ENCODE measurements at places on chromosomes 7 and 10. TPM values are rescaled to one million over a fixed set of nuclear protein-coding genes. Genes with fewer than 3 reads are reported as not detected.

AKR1C1 gene
- 5.5 TPM for total RNA-seq

DNA sequence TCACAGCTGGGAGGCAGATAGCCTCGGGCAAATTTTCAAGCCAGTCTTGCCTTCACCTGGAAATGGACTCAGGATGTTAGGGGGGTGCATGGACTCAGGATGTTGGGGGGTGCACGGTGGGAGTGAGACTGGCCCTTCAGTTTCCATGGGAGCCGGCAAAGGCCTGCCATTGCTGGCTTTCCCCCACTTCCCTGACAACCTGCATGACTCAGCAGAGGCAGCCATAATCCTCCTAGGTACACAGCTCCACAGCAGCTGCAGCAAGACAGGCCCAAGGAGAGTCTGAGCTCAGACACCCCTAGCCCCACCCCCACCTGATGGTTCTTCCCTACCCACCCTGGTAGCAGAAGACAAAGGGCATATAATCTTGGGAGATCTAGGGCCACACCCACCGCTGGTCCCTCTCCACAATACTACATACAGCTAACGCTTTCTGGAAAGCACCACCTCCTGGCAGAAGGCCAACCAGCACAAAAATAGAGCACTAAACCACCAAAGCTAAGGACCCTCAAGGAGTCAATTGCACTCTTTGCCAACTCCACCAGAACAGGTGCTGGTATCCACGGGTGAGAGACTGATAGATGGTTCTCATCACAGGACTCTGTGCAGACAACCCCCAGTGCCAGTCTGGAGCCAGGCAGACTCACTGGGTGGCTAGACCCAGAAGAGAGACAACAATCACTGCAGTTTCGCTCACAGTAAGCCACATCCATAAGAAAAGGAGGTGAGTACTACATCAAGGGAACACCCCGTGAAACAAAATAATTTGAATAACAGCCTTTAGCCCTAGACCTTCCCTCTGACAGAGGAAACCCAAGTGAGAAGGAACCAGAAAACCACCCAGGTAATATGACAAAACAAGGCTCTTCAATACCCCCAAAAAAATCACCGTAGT lies 18.3 kb downstream of the C7orf25 start:
- H3K27ac ChIP-seq = no peak overlapping the region
- DNase-seq = no peak
- H3K36me3 ChIP-seq = no peaks in the 10 kb centered on the region
- no peaks in the 10 kb centered on the region for H3K27me3 ChIP-seq
- H3K4me3 ChIP-seq = no peak overlapping the region
- peaks cover 9% of the 10 kb centered on the region for H3K4me1 ChIP-seq

- no peaks in the 10 kb centered on the region for H3K4me1 ChIP-seq
- no peak overlapping the region for H3K4me3 ChIP-seq
- H3K27me3 ChIP-seq = no peaks in the 10 kb centered on the region
- H3K27ac ChIP-seq = no peak overlapping the region
- DNase-seq = peak; percentile 67
- H3K36me3 ChIP-seq = no peaks in the 10 kb centered on the region
These were observed 314.8 kb downstream of the POM121L12 start for GRCh38 chr7:53350241-53350640.

GRCh38 chr7:121761399-121761798 lies 111.6 kb upstream of the PTPRZ1 start:
- H3K27me3 ChIP-seq = no peaks in the 10 kb centered on the region
- H3K27ac ChIP-seq = no peak overlapping the region
- no peak for DNase-seq
- no peak overlapping the region for H3K4me3 ChIP-seq

GPR85 gene
- 0.32 TPM for total RNA-seq

DNA sequence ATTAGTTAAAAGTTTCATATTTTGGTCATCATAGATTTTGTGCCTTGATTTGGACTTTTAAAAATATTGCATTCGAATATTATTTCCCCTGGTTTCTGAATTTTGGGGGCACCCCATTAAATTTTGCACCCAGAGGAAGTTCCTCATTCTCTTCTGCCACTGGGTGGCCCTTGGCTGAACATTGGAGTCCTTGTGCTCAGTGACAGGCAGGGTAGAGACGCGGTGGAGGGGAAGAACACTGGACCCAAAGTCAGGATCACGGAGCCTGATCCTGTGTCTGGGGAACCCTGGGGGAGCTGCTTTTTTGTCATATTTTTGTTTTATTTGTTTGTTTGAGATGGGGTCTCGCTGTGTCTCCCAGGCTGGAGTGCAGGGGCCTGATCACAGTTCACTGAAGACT lies 74.7 kb downstream of the MKI67 start:
- H3K27me3 ChIP-seq = no peaks in the 10 kb centered on the region
- no peak for DNase-seq
- no peak overlapping the region for H3K27ac ChIP-seq
- no peak overlapping the region for H3K4me3 ChIP-seq

DNA sequence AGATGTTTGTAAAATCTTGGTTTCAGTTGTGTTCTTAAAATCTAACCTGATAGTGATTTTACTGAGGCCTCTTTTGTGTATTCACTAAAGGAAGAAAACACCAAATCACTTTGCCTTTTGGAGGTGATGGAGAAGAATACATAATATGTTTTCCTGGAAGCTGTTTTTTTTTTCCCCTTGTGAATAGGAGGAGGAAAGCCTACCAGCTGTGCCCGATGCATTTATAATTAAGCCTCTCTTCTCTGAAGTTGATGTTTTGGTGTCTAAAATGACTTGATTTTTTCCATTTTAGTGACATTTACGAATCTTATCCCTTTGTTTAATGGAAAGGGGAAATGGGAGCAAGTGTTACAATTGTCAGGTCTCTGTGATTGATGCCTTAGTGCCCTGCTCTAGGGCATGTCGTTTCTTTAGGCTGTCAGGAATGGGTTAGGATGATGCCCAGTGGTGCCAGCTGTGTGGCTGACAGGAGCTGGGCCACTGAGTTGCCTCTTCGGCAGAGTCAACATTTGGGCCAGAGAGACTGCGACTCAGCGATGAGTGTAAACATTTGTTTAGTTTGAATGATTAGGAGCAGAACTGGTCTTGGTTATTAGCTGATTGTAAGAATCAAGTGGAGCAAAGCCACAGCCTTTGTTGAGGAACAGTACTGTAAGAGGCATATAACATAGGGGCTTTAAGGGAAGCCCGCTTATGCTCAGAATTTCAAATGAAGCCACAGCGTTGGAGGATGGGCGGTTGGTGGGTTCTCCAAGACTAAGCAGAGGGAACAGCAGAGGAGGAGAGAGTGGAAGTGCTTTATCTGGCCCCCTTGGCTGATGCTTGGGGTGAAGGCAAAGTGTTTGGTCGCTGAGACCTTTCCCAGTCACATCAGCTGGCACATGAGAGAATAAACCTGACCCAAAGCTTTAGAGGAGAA lies 81.6 kb downstream of the CDK14 start:
- H3K27ac ChIP-seq = no peak overlapping the region
- no peaks in the 10 kb centered on the region for H3K36me3 ChIP-seq
- no peak overlapping the region for H3K4me3 ChIP-seq
- no peaks in the 10 kb centered on the region for H3K27me3 ChIP-seq

DNA sequence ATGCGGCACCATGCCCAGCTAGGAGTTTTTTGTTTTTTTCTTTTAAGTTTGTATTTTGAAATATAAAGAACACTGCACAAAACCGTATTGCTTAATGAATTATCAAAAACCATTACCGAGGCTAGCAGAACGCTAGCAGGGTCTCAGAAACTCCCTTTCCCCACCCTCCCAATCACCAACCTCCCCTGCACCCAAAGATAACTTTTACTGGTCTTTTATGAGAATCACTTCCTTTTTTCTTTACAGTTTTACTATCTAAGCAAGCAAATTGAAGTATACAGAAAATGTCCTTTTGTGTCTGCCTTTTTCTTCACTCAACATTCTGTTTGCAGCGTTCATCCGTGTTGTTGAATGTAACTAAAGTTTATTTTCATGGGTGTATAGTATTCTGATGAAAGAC lies 13.4 kb downstream of the HIP1 start:
- no peaks in the 10 kb centered on the region for H3K36me3 ChIP-seq
- no peaks in the 10 kb centered on the region for H3K27me3 ChIP-seq
- DNase-seq = no peak
- H3K4me1 ChIP-seq = peaks cover 4% of the 10 kb centered on the region
- H3K4me3 ChIP-seq = no peak overlapping the region
- H3K27ac ChIP-seq = no peak overlapping the region

- H3K4me1 ChIP-seq = no peaks in the 10 kb centered on the region
- H3K36me3 ChIP-seq = no peaks in the 10 kb centered on the region
- no peak overlapping the region for H3K27ac ChIP-seq
- no peak for DNase-seq
These were observed 8.9 kb upstream of the CUBN start for GRCh38 chr10:17138460-17139042.

OR13A1 gene
- 0.15 TPM for total RNA-seq

DNA sequence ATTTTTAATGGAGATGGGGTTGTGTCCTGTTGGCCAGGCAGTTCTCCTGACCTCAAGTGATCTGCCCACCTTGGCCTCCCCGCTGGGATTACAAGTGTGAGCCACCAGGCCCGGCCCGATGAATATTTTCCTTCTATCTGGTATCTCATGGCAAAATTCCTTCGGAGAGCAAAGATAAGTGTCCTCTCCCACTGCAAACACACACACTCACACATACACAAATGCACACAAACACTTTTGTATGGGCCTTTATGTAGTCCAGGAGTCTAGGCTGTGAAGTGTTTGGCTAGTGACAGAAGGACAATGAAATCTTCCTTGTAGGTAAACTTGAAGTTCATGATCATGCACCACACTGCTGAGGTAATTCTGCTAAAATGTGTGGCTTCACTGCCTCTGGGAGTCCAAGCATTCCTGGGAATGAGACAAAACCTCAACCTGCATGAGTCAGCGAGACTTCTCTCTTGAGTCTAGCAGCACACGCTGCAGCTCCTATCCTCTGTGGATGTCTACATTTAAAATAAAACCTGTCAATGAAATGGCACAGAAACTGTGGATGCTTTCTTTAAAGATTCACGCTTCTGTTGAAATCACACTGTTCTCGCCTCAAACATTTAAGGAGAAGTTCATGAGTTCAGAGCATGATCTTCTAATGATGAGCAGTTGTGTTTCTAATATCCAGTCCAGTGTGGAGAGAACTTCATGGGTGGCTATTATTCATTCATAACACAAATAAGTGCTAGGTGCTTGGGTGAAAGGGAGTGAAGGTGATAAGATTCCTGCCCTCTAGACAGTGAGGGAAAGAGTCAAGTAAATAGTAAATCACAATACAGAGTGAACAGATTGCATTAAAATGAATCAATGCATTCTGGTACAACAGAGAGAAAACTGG lies 96.5 kb downstream of the NRP1 start:
- peak overlapping the region; percentile 7 for H3K27ac ChIP-seq
- peaks cover 9% of the 10 kb centered on the region for H3K4me1 ChIP-seq
- peak; percentile 90 for DNase-seq
- H3K27me3 ChIP-seq = no peaks in the 10 kb centered on the region
- H3K36me3 ChIP-seq = peaks cover 33% of the 10 kb centered on the region

AQP1 gene
- total RNA-seq = 35.6 TPM

CDK14 gene
- total RNA-seq = 20.6 TPM

TRIM50 gene
- total RNA-seq = not detected

RSPH10B2 gene
- total RNA-seq = 0.69 TPM

SPDYE5 gene
- not detected for total RNA-seq

- no peak overlapping the region for H3K4me3 ChIP-seq
- no peaks in the 10 kb centered on the region for H3K36me3 ChIP-seq
- H3K27ac ChIP-seq = no peak overlapping the region
- no peaks in the 10 kb centered on the region for H3K4me1 ChIP-seq
- peaks cover 15% of the 10 kb centered on the region for H3K27me3 ChIP-seq
- peak; percentile 75 for DNase-seq
These were observed 95.5 kb downstream of the PPP1R17 start for GRCh38 chr7:31782411-31782991.

GRCh38 chr10:132255489-132256344 lies 52.0 kb downstream of the STK32C start:
- no peaks in the 10 kb centered on the region for H3K27me3 ChIP-seq
- DNase-seq = no peak
- no peak overlapping the region for H3K27ac ChIP-seq

DNA sequence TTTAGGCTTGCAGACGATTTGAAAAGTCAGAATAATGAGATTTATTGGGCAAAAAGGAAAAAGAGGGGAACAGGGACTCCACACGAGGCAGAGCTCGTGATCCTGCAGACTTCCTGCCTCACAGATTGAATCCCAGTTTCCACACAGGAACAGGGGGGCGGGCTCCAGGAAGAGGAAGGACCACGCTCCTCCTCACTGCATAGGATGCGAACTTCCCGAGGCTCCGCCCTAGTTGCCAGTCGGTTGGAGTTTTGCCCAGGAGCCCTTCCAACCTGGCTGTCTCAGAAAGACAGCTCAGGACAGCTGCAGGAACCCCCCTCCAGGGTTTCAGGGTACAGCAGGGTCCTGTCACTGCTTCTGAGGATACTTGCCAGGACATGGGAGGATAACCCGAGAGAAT lies 488.3 kb upstream of the ADARB2 start:
- no peak overlapping the region for H3K4me3 ChIP-seq
- no peak overlapping the region for H3K27ac ChIP-seq
- no peaks in the 10 kb centered on the region for H3K36me3 ChIP-seq
- H3K4me1 ChIP-seq = no peaks in the 10 kb centered on the region

DNA sequence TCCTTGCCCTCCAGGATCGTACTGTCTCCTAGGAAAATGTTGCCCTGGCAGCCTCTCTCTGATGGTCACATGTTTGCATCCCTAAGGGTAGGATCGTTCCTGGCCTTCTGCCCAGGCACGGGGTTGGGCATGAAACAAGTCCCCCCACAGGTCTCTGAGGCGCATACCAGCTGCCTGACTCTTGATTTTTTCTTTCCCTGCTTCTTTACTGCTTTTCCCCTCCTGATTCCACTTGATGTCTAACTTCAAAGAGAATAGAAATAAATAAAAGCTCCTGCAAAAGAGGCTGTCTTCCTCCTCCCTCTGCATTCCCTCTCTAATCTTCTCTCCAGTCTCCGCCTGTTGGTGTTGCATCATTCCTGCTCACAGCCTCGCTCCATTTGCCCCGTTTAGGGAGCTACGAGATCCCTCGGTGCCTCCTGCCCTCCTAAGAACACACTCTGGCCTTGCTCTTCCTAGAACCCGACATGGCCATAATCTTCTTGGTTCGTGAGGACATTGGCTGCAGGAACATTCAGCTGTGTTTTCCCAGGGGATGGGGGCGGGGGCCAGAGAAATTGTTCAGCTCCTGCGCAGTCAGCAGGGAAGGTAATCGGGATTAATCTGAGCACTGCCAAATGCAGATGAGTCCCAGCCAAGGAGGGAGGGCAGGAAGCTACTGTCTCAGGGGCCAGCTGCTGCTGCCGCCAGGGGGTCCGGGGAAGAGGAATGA lies 26.0 kb downstream of the LEP start:
- peaks cover 11% of the 10 kb centered on the region for H3K27me3 ChIP-seq
- H3K36me3 ChIP-seq = no peaks in the 10 kb centered on the region
- no peak overlapping the region for H3K27ac ChIP-seq
- no peaks in the 10 kb centered on the region for H3K4me1 ChIP-seq
- H3K4me3 ChIP-seq = no peak overlapping the region
- DNase-seq = peak; percentile 17

- no peak for DNase-seq
- H3K4me3 ChIP-seq = no peak overlapping the region
- H3K27me3 ChIP-seq = peaks cover 17% of the 10 kb centered on the region
- no peaks in the 10 kb centered on the region for H3K4me1 ChIP-seq
These were observed 14.7 kb downstream of the TMEM236 start for GRCh38 chr10:17766731-17767130.

- no peak for DNase-seq
- H3K36me3 ChIP-seq = no peaks in the 10 kb centered on the region
- no peaks in the 10 kb centered on the region for H3K27me3 ChIP-seq
- H3K4me1 ChIP-seq = no peaks in the 10 kb centered on the region
- no peak overlapping the region for H3K27ac ChIP-seq
These were observed 154.3 kb upstream of the LAMB4 start for GRCh38 chr7:108284349-108285002.

GRCh38 chr10:85916286-85916685 lies 450.3 kb downstream of the GRID1 start:
- H3K27me3 ChIP-seq = no peaks in the 10 kb centered on the region
- no peak overlapping the region for H3K27ac ChIP-seq
- H3K4me3 ChIP-seq = no peak overlapping the region
- H3K4me1 ChIP-seq = peaks cover 3% of the 10 kb centered on the region
- H3K36me3 ChIP-seq = no peaks in the 10 kb centered on the region
- no peak for DNase-seq
